Cerebellar cortex (tissue), 1 donor: ENCODE measurements at places on chromosomes 5 and 9.

DNA sequence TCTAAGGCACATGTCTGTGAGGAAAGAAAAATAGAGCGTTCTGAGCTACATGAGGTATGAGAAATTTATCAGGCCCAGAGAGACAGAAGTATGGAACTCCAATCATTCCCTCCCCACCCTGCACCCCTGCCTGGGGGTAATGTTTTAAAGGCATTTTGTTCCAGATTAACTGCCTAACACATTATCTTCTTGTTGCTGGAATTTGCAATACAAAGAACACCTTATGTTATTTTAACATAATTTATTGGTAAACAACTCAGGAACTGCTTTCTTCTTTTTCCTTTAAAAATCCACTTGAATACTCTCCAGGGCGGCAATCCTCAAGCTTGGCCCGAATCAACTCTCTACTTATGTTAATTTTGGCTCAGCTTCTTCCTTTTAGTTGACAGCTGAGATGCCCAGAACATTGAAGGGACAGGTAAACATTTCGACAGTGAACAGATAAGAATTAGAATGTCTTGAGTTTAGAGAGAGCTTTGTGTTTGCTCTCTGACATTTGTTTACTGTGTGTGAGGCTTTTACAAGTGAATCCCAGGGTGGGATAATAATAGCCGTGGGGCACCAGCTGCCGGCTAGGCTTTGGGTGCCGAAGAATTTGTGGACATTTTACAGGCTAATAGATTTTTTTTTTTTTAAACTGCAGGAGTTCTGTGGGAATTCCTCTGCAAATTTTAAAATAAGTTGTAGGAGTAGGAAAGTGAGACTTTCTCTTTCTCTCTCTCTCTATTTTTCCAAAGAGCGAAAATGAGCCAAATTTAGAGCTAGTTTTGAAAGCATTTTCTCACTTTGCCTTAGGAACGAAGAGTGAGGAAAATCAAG lies 96.4 kb upstream of the TAF11L2 start:
- DNase-seq, result no peak

DNA sequence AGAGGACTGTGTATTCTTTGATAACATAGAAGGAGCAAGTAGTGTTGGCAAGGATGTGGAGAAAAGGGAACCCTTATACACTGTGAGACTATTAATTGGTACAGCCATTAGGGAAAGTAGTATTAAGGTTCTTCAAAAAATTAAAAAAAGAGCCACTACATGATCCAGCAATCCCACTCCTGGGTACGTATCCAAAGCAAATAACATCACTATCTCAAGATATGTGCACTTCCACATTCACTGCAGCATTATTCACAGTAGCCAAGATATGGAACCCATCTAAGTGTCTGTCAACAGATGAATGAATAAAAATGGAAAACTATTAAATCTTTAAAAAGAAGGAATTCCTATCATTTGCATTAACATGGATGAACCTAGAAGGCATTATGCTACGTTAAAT lies 693.2 kb upstream of the RIOK2 start:
- DNase-seq, result no peak

DNA sequence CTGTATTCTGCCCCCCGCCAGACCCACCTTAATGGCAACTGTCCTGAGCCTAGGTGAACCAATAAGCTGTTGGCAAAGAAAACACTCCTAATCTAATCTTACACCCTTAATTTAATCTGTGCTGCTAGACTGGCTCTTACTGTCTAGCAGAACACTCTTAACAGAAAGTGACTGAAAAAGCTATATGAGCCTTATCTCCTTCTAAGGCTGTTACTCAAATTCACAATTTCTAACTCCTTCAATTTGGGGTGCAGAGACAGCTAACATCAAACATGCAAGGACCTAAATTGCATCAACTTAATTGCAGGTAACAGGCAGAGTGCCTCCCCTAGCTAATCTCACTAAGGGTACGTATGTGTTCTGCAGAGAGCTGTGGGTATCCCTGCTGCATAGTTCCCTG lies 49.5 kb upstream of the MAP1B start:
- DNase-seq, result no peak

- no peak for DNase-seq
Measured at GRCh38 chr5:31890046-31890445, 251.1 kb downstream of the PDZD2 start.

DNA sequence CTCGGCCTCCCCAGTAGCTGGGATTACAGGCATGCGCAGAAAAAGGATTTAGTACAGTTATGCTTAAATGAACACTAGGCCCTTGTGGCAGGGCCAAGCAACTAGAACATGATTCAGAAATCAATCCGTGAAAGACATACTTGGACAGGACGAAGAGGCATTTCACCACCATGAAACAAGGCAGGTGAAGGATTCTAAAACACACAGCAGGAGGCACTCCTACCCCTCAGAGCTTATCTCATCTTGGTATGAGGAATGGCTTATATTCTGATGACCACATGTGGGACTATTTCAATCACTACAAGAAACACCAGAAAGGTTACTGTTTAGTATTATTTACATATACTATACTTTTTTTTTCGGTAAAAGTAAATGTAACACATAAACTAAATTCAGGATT lies 15.7 kb downstream of the OR2S2 start:
- DNase-seq, result no peak
